ENCODE measurements at places on chromosomes 12 and 14.

- peak; percentile 28 for DNase-seq
These were observed 30.0 kb downstream of the SLC38A2 start for GRCh38 chr12:46342562-46343033.

GRCh38 chr14:34424488-34424887, 37.6 kb downstream of the SPTSSA start:
- DNase-seq: no peak

DNA sequence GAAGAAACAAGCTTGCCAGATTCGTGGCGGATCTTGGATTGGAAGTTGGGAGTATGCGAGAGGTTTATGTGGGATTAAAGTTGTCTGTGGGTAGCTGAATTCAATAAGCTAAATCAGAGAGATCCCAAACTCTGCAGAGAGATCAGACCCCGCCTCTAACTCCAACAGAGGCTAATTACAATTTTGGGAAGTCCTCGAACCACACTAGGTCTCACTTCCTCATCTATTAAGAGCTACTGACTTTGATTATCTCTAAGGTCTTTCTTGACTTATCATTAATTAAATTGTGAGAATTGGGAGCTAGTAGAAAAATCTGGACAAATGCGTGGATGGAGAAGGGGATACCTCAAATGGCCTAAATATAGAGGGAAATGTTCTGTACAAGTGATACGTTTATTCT, 9.1 kb downstream of the NTF3 start:
- DNase-seq: no peak

- DNase-seq: no peak
These were observed 286 bp downstream of the PPP4R3A start for GRCh38 chr14:91509878-91510170.

GRCh38 chr14:79271122-79271521, 940.2 kb downstream of the DIO2 start:
- no peak for DNase-seq

DNA sequence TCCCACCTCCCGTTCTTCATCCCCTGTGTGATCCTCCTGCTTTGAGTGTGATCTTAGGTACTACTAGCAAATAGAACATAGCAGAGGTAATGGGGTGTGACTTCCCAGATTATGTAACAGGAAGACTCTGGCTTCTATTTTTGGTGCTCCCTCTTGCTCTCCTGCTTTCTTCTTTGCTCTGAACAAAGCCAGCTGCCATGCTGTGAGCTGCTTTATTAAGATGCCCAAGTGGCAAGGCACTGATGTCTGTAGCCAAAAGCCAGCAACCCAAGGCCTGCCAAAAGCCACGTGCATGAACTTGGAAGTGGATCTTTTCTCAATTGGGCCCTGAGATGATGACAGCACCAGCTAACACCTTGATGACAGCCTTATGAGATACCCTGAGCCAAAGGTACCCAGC, 5.8 kb upstream of the MFAP5 start:
- no peak for DNase-seq

DNA sequence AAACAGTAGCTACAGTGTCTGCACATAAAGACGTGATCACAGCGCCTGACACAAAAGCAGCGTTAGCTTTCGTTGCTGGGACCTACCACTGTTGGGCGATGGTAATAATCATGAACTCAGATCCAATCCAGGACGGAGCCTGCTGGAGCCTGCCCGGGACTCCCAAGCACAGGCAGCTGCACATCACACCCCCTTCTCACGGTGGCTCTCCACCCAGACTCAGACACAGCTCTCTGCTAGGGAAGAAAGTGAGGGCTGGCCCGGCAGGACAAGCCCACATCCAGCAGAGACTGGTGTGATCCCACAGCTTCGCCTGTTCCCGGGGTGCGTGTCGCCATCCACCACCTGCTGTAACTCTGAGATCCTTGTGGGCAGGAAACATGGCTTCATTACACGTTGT, 49.9 kb upstream of the FOXN3 start:
- DNase-seq: no peak

- DNase-seq: no peak
These were observed 217.6 kb upstream of the SFSWAP start for GRCh38 chr12:131493068-131493826.

DNA sequence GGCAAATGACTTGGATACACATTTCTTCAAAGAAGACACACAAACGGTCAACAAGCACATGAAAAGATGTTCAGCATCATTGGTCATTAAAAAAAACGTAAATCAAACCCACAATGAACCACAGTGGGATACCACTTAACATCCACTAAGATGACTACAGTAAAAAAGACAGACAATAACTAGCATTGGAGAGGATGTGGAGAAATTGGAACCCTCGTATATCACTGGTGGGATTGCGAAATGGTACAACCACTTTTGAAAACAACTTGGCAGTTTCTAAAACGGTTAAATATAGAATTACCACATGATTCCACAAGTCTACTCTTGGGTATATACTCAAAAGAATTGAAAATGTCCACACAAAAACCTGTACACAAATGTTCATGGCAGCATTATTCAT, 25.2 kb upstream of the PPFIBP1 start:
- no peak for DNase-seq

- no peak for DNase-seq
These were observed 165.2 kb downstream of the BRMS1L start for GRCh38 chr14:35991356-35991755.

GRCh38 chr14:95339301-95339865, 19.7 kb upstream of the CLMN start:
- peak; percentile 92 for DNase-seq

GRCh38 chr12:99495799-99496198, 151.8 kb upstream of the GARIN6 start:
- DNase-seq: no peak

GRCh38 chr12:67468549-67469245, 179.8 kb upstream of the DYRK2 start:
- no peak for DNase-seq

DNA sequence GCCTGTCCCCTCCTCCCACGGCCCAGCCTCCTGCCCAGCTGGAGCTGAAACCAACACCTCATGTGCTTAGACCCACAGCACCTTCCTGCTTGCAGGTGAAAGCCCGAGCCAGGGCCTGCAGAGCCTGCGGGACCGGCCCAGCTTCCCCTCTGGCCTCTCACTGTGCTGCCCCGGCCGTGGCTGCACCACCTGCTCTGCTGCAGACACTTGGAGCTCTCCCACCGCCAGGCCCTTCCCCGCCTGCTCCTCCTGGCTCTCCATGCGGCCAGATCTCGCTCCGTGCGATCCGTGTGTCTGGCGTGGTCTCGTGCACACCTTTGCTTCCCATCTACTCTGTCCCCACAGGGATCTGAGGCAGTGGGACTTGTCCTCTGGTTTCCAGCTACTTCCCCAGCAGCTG, 72.2 kb upstream of the FBRSL1 start:
- no peak for DNase-seq

DNA sequence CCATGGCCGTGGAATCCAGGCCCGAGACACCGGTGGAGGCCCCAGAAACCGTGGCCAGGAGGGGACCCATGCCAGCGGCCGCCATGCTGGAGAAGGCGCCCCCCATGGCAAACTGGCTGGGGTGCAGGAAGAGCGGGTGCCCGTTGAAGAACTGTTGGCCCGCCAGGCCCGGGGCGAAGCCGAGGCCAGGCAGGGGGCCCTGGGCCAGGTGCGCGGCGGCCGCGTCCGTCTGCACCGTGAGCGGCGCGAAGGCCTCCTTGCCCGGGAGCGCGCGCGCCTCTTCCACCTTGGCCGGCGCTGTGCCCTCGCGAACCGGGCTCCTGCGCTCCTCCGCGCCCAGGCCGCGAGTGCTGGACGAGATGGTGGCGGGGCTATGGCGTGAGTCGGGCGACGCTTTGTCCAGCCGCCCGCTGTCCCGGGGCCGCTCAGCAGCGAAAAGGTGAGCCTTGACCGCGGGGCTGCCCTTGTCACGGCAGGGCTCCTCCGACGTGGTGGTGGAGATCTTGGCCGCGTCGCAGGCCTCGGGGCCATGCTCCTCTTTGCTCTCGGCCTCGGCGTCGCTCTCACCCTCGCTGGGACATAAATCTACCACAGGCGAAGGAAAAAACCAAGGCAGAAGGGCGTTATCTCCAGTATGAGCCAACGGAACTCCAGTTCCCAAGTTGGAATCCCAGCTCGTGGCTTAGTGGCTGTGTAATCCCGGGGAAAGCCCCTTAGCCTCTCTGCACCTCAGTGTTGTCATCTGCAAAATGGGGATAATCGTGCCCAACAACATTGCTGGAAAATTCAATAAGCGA, 9.5 kb downstream of the TBX3 start:
- no peak for DNase-seq

DNA sequence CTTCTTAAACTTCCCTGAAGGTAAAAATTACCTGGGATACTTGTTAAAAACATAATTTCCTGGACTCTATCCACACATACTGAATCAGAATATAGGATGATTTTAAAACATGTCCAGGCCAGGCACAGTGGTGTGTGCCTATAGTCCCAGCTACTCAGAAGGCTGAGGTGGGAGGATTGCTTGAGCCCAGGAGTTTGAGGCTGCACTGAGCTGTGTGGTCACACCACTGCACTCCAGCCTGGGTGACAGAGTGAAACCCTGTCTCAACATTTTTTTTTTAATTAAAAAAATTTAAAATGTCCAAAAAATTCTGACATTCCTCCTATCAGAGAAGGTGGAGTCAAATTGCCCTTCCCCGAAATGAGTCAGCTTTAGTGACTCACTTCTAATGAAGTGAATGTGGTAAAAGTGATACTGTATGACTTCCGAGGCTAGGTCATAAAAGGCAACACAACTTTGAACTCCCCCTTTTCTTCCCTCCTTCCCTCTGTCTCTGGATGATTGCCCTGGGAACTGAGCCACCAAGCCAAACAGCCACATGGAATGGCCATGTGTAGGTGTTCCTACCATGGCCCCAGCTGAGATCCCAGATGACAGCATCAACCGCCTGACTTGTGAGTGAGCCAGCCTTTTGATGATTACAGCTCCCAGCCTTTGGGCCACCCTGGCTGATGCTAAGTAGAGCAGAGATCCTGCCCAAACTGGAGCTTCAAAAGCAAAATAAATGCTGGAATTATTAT, 36.3 kb downstream of the LIMA1 start:
- DNase-seq: peak; percentile 84

DNA sequence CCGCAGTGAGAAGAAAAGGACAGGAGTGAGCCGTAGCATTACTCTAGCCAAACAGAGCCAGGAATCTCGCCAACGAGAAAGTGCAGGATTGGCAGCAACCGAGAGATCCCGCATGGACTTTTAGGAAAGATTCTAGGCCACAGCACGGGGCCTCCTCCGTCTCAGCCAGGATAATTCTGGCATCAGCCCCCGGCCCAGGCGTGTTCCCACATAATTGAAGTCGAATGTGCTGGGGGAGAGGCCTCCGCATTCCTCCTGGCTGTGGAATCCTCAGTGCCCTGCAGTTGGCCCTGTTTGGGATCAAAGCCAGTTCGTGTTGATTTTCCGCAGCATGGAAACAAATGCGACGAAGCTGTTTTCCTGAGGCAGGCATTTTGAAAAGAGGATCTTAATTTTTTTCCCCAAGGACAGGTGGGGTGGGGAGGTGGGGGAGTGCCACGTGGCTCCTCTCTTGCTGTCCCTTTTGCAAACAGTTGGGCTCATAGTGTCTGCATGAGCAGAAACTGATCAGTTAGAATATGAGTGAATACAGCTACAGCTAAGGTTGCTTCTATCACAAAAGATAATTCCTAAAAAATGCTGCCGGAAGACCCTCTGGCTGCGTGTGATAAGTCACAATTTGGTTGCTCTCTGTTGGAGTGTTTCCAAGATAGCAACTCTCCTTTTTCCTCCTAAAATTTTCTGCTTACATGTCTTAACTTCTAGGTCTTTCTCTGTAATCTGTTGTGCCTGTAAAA, 37.3 kb upstream of the ATXN2 start:
- no peak for DNase-seq

DNA sequence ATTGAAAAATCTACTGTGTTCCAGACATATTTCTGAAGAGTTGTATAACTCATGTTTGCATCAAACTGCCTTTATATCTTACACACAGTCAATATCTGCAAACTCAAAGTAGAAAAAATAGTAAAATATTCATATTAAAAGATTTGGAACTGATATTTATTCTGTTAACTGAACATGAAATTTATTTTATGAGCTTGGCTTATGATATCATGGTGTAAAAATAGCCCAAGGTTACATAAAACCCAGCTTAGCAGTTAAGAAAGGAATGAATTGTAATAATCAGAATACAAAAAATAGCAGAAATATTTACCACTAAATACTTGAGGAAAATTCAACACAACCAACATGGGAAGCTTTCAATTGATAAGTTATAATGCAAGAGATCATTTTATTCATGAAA, 367.9 kb downstream of the FLRT2 start:
- DNase-seq: no peak

GRCh38 chr14:69606258-69607184, 4.9 kb upstream of the SUSD6 start:
- peak; percentile 58 for DNase-seq

DNA sequence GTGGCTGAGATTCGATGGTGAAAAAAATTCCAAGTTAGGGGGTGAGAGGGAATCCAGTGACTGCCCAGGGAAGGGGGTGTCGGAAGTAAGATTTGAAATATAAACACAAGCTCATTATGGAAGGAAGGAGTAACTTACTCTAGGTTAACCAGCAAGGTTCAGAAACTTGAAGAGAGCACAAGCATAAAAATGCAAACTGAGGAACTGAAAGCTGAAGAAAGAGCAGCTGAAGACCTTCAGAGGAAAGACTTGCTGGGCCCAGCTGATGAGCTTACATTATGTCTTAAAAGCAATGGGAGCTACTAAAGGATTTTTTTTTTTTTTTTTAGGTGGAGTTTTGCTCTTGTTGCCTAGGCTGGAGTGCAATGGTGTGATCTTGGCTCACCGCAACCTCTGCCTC, 189.7 kb upstream of the GRIN2B start:
- DNase-seq: no peak

- no peak for DNase-seq
These were observed 70.1 kb downstream of the PEBP1 start for GRCh38 chr12:118206107-118206412.

- DNase-seq: no peak
These were observed 695 bp upstream of the TNFAIP2 start for GRCh38 chr14:103122585-103122946.

- DNase-seq: peak; percentile 46
These were observed 73.9 kb downstream of the HSD17B6 start for GRCh38 chr12:56836800-56837663.

DNA sequence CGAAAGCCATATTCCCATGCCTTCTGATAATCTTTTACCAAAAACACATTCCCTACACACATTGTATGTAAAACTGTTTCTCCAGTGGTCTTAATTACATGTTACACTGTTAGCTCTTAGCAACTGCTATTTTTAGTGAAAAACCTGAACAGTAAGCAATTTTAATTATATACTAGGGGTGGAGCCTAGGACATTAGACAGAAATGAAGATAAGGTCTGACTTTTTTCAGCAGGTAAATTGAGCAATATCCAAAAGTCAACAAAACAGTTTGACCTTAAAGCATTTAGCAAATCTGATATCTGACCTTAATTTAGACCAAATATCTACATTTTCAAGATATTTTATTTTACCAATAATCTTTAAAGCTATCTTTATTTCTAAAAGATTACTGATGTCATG, 60.2 kb downstream of the PDE6H start:
- DNase-seq: no peak

GRCh38 chr12:59282999-59283398, 312.8 kb upstream of the SLC16A7 start:
- DNase-seq: no peak

GRCh38 chr12:106205208-106206069, 42.4 kb downstream of the CKAP4 start:
- no peak for DNase-seq

GRCh38 chr12:7750350-7750749, 3.2 kb upstream of the CLEC4C start:
- DNase-seq: no peak

Measured in small intestine (tissue), 16 donors.